ENCODE measurements at places on chromosomes 2 and 18. TPM values are rescaled to one million over a fixed set of nuclear protein-coding genes. Genes with fewer than 3 reads are reported as not detected.

Gene UGT1A4
- not detected for total RNA-seq

Gene ANTXR1
- 44.3 TPM for total RNA-seq

Gene REL
- total RNA-seq, result 7.5 TPM

Gene SERPINB13
- not detected for total RNA-seq

Gene NXPH2
- total RNA-seq, result 6.9 TPM

Gene CFC1
- total RNA-seq, result 0.31 TPM

Gene AGXT
- not detected for total RNA-seq

Gene BIN1
- 35.6 TPM for total RNA-seq

Gene CHAC2
- 11.7 TPM for total RNA-seq

Gene GAREM2
- total RNA-seq, result 19.9 TPM

Gene MC4R
- total RNA-seq, result not detected

Gene AMER3
- 0.19 TPM for total RNA-seq

Gene KCNF1
- 0.90 TPM for total RNA-seq

Gene SRSF7
- total RNA-seq, result 378 TPM

Gene SPIRE1
- total RNA-seq, result 21.5 TPM

Gene REEP1
- total RNA-seq, result 1.5 TPM

Gene TAF4B
- total RNA-seq, result 19.8 TPM

Gene RGPD3
- 0.17 TPM for total RNA-seq

Gene ALPI
- not detected for total RNA-seq

Gene SETBP1
- total RNA-seq, result 6.5 TPM

Gene CCDC93
- 16.9 TPM for total RNA-seq

Gene STARD6
- not detected for total RNA-seq

Gene ZNF2
- 2.9 TPM for total RNA-seq

All from H1 (cell line).